ENCODE measurements at places on chromosomes 13 and 19.

- no peak for DNase-seq
These were observed 9.1 kb downstream of the SOX21 start for GRCh38 chr13:94703271-94703670.

- no peak for DNase-seq
These were observed 65.8 kb upstream of the KPNA3 start for GRCh38 chr13:49858178-49858856.

DNA sequence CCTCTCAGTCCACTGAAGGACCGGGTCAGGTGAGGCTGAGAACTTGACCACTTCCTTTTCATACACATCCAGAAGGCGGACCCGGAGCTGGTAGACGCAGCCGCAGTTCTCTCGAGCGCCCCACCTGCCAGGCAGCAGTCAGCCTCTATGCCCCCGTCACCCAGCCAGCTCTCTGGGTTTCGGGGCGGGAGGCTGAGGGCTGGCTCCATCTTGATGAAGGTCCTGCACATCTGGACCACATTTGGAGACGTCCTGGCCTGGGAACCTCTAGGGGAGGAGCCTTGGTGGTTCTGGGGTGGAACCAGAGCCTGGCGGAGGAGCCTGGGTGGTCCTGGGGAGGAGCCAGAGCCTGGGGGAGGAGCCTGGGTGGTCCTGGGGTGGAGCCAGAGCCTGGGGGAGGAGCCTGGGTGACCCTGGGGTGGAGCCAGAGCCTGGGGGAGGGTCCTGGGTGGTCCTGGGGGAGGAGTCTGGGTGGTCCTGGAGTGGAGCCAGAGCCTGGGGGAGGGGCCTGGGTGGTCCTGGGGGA is 14.3 kb downstream of the MRPS12 start:
- DNase-seq = no peak

DNA sequence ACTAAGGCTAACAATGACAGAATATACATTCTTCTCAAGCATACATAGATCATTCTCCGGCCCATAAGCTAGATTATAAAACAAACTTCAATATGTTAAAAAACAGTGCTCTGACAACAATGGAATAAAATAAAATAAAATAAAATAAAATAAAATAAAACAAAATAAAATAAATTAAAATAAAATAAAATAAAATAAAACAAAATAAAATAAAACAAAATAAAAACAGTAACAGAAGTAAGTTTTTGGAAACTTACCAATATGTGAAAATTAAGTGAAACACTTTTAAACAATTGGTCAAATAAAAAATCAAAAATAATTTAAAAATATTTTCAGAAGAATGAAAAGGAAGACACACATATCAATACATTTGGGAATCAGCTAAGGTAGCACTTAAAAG is 1785.8 kb upstream of the PCDH20 start:
- no peak for DNase-seq

- DNase-seq = no peak
These were observed 30.9 kb downstream of the DOT1L start for GRCh38 chr19:2194513-2195078.

- DNase-seq = peak; percentile 93
These were observed at the start of gene ZNF554 for GRCh38 chr19:2819540-2820111. Gene ZNF554 (plus strand): TSS chr19:2819868. CDS start chr19:2820072, 204 bp downstream.

GRCh38 chr13:48892688-48893075 is 83.0 kb upstream of the FNDC3A start:
- no peak for DNase-seq

- DNase-seq = no peak
These were observed 7.0 kb upstream of the ZNF444 start for GRCh38 chr19:56133858-56134653.

DNA sequence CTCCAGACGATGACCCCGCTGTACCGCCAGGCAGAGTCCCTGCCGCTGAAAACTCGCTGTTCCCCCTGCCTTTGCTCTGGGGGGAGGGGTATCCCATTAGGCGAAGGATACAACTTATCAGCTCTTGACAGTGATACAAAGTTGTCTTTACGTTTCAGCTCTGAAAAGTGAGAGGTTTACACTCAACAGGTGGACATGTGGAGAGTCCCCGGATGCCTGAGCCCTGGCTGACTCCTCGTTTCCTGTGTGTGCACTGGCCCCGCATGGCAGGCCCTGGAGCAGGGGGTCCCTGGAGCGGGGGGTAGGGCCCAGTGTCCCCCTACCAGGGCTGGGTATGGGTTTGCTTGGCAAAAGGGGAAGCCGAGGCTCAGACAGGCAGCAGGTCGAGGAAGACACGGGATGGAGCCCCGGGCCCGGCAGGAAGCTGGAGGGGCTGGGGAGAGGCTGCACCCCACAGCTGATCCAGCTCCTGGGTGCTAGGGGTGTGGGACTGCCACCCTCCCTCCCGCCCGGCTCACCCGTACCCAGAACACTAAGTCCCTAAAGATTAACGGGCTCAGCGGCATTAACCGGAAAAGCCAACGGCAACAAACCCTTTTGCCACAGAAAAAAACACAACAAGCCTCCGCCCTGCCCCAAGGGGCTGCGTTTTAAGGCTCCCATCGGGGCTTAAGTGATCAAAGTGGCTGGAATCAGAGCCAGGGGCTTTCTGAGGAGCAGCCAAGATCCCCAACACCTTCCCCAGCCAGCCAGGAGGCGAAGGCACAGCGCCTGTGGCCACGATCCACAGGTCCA is 5.6 kb downstream of the TCF3 start:
- DNase-seq = no peak

- no peak for DNase-seq
These were observed 1196.2 kb downstream of the PCDH9 start for GRCh38 chr13:66033924-66034323.

- DNase-seq = no peak
These were observed 225.2 kb upstream of the TSHZ3 start for GRCh38 chr19:31574251-31574973.

GRCh38 chr13:110645750-110646149 is 30.4 kb downstream of the NAXD start:
- no peak for DNase-seq

GRCh38 chr13:42022796-42023493 is 25.5 kb upstream of the DGKH start:
- DNase-seq = no peak

DNA sequence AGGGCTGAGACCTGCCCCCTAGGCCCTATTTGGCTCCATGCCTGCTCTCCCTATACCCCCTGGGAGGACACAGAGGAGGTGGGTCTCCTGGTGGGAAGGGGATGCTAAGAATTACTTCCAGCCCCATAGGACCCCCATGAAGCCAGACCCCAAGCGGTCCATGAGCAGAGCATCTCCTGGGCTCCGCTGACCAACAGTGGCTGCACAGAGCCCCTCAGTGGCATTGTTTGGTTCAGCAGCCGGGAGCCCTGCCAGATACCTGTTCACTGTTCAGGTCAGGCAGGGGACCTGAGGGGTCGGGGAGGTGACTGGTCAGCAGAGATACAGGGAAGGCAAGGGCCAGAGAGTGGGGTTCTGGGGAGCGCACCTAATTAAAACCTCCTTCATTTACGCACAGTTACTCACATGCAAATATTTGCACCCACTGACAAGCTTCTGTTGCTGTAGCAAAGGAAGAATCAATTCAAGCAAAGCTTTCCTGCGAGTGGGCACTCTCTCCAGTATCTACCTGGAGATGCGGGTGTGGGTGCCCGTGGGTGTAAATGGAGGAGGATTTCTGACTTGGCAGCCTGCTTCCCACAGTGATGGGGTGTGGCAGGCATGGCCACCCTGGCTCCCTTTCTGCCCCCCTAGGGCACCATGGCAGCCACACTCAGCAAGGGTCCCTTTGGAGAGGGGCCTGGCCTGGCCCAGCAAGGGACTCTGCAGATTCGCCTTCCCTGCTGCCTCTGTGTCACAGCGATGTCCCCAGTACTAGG is 83.5 kb downstream of the CHST8 start:
- no peak for DNase-seq

DNA sequence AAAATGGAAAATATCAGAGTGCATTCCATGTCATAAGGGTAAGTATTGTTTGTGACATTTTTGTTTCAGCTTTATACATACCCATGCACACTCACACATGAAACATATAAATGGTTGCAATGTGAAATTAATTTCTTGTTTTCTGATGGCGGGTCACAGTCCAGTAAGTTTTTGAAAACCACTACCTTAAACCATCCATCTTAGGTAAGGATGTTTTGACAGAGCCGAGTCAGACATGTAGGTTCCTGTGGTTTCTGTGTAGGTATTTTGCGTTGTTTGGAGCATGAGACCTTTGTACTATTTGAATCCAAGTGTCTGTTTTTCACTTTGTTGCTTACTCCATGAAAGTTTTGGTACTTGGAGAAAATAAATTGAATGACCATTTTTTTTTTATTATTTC is 121.7 kb downstream of the B3GLCT start:
- DNase-seq = no peak

Measured in Ammon's horn (tissue), 1 donor.